ENCODE measurements at places on chromosomes 1 and 21. TPM values are rescaled to one million over a fixed set of nuclear protein-coding genes. Genes with fewer than 3 reads are reported as not detected.

- no peaks in the 10 kb centered on the region for H3K27me3 ChIP-seq
- peak overlapping the region; percentile 96 for H3K27ac ChIP-seq
- H3K4me1 ChIP-seq, result peaks cover 70% of the 10 kb centered on the region
- no peak overlapping the region for H3K4me3 ChIP-seq
- no peaks in the 10 kb centered on the region for H3K36me3 ChIP-seq
- DNase-seq, result no peak
Measured at GRCh38 chr1:234962340-234962989, 166.2 kb downstream of the TOMM20 start.

GRCh38 chr1:2358072-2358471, 33.3 kb downstream of the MORN1 start:
- no peaks in the 10 kb centered on the region for H3K27me3 ChIP-seq
- H3K36me3 ChIP-seq, result no peaks in the 10 kb centered on the region
- H3K4me3 ChIP-seq, result no peak overlapping the region
- no peak overlapping the region for H3K27ac ChIP-seq
- H3K4me1 ChIP-seq, result no peaks in the 10 kb centered on the region

GRCh38 chr1:55203064-55203463, 12.1 kb downstream of the USP24 start:
- H3K4me1 ChIP-seq, result peaks cover 3% of the 10 kb centered on the region
- H3K4me3 ChIP-seq, result no peak overlapping the region
- H3K36me3 ChIP-seq, result peaks cover 5% of the 10 kb centered on the region
- DNase-seq, result no peak

GRCh38 chr1:116569776-116570357, 959 bp downstream of the CD58 start:
- peaks cover 24% of the 10 kb centered on the region for H3K4me1 ChIP-seq
- peak overlapping the region; percentile 84 for H3K4me3 ChIP-seq
- H3K36me3 ChIP-seq, result no peaks in the 10 kb centered on the region
- peak overlapping the region; percentile 98 for H3K27ac ChIP-seq
- no peaks in the 10 kb centered on the region for H3K27me3 ChIP-seq

The AHDC1 gene
- polyA plus RNA-seq, result 19.5 TPM

Measured in large intestine (tissue), 12 donors.